ENCODE measurements at places on chromosomes 2 and 18.

GRCh38 chr2:221334481-221335218 lies 237.5 kb downstream of the EPHA4 start:
- no peak for DNase-seq

DNA sequence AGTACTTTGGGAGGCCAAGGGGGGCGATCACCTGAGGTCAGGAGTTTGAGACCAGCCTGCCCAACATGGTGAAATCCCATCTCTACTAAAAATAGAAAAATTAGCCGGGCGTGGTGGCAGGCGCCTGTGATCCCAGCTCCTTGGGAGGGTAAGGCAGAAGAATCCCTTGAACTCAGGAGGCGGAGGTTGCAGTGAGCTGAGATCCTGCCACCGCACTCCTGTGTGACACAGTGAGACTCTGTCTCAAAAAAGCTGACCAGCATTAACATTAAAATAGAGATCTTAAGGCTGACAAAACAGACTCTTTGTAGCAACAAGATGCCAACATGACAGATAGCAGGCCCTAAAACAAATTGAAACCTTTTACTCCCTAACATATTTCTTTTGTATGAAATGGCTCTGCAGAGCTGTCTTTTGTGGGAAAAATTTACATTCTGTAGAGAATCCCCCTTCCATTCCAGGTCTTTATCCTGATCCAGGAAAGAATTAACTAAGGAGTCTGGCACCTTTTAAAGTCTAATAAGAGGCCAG lies 213.9 kb downstream of the RAB3GAP1 start:
- DNase-seq, result no peak

GRCh38 chr2:98155716-98156115 lies 68.7 kb downstream of the VWA3B start:
- DNase-seq, result no peak

- no peak for DNase-seq
Observed at GRCh38 chr2:152375174-152375573, 40.2 kb downstream of the FMNL2 start.

DNA sequence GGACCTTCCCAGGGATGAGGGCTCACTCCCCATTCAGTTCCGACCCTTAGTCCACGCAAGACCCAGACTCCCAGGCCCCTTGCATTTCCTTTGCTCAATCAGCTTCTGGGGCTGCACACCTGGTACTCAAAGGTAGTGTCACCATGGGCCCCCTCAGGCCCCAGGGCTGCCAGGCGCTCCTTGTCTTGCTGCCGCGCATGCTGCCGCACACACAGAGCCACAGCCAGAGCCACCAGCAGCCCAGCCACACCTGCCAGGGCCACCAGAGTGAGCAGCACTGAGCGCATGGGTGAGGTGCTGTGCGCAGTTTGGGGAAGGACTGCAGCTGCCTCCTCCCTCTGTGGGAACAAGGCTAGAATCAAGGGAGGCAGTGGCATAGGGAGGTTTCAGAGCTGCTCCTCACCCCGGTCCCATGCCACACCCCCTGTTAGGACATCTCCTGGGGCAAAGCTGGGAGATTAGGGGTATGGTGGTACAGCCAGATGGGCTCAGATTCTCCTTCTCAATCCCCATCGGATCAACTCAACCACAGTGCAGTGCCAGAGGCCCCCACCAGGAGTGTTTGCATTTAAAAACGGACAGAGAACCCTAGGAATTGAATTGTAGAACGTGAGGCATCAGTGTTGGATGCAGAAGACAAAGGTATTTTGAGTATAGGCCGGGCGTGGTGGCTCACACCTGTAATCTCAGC lies 11.3 kb downstream of the PTPRN start:
- no peak for DNase-seq

GRCh38 chr2:236744281-236744705 lies 174.7 kb downstream of the ACKR3 start:
- peak; percentile 91 for DNase-seq

GRCh38 chr18:45761512-45762114 lies 37.6 kb downstream of the SLC14A1 start:
- no peak for DNase-seq

- DNase-seq, result no peak
Observed at GRCh38 chr2:236935631-236936445, 149.9 kb upstream of the COPS8 start.

DNA sequence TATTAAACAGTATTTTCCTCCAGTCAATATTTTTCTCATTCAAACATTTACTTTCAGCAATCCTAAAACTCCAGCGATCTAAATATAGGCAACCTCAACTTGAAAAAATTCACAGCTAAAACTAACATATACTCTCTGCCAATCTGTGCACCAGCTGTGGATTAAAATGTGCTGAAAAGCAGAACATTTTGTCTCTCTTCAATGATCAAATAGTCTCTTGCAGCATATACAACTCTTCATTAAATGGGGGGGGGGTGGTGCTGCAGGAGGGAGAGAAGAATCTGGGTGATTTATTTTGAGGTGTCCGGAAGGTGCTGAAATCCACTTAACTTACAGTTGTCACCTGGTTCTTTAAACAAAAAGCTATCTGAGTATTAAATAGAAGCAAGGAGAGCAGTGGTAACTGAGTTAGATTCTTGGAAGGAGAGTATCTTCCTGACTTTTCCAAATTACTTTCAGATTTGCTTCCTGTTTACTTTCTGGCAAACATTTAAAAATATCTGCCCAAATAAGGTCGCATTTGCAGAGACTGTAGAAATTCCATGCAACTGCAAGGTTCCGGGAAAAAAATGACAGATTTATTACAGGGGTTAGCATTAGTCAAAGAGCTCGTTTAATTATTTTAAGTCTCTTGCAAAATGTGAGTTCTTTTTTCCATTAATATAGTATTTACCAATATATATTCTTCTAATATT lies 904.7 kb upstream of the ACVR2A start:
- DNase-seq, result peak; percentile 55

- DNase-seq, result peak; percentile 63
Observed at GRCh38 chr2:25877431-25878360, 591 bp downstream of the ASXL2 start.

GRCh38 chr2:40043641-40044040 lies 264.6 kb upstream of the THUMPD2 start:
- DNase-seq, result no peak

DNA sequence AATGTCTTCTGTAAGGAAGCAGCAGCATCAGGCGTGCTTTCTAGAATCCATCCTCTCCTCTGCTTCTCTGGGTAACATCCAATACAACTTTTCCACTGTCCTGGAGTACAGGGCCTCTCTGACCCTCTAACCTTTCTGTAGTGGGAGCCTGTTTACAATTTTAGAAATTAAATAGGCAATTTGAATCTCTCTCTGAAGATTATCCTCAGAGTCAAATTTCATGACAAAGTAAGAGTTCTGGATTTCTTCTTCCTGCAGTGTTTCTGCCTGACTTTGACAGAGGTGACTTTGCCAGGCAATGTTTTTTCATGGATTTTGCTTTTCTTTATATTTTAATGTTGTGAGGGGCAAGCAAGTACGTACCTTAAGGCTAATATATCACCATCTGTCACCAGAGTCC lies 558.4 kb downstream of the PARD3B start:
- no peak for DNase-seq

DNA sequence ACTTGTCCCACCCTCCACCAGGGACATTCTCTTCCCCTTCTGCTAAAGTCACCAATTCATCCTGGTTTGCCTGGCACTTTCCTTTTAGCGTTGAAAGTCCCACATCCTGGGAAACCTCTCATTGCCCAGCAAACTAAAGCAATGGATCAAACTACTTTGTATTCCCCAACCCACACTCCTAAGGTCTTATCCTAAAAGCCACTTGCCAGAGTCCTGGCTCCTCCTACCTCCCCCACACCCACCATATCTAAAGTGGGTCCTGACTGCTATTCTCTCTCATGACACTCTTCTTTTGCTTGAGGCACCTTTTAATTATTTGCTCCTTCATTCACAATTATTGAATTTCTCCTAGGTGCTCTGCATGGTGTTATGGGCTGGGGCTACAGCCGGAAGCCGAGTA lies 40.6 kb downstream of the GKN2 start:
- DNase-seq, result no peak

DNA sequence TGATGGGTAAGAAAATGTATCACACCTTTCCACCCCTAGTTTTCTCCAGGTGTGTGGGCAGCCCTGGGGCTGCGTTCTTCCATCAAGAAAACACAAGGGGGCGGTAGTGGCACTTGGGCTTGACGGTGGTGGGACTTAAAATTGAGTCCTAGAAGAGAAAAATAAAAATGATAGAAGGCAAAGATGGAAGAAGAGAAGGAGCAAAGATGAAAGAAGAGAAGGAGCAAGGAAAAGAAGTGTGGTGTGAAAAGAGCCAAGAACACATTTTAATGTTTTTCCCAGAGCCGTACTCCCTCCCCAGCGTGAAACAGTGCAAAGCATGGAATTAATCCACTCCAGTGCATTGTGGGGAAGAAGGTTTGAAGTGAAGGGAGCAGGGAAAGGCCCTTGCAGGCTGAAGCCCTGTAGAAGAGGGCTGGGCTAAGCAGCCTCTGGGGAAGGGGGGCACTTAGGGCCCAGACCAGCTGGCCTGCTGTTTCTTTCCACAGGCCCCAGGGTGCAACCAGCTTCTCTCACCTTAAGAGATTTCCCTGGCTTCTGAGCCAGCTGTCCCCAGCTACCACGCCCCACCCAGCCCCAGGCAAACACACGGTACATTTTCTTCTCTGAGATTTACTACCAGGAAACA lies 256.8 kb downstream of the RNF152 start:
- peak; percentile 50 for DNase-seq

DNA sequence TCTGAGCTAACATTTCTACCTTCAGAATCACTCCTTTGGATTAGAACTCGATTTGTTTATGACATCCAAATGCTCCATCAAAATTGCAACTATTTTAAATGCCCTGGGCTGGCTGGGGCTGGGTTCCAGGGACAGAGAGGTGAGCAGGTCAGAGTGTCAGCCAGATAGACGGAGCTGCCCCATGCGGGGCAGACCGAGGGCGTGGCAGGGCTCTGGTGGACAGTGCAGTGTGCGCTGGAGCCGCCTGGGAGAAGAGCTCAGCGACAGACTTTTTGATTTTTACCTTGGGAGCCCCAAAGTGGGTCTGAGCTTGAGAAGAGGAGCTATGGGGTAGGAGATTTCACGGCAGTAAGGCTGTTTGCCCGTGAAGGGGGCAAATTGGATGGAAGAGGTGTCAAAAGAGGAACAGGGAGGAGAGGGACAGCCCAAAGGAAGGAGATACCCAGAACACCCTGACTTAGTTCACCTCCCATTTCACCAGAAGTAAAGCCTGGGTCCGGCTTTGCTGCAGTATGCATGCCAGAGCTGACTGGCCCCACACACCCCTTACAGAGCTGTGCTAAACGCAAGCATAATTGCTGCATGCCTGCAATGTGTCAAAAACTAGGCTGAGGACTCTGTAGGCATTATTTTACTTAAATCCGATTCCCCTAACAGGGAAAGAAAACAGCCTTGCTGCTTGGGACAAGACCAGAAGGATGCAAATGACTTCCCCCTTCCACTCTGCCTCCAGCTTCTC lies 33.7 kb downstream of the EN1 start:
- DNase-seq, result no peak

- DNase-seq, result peak; percentile 64
Observed at GRCh38 chr2:54606393-54606958, 117.0 kb upstream of the EML6 start.

- DNase-seq, result no peak
Observed at GRCh38 chr2:72182547-72182946, 34.9 kb upstream of the CYP26B1 start.

GRCh38 chr2:236582968-236583367 lies 13.3 kb downstream of the ACKR3 start:
- DNase-seq, result no peak

DNA sequence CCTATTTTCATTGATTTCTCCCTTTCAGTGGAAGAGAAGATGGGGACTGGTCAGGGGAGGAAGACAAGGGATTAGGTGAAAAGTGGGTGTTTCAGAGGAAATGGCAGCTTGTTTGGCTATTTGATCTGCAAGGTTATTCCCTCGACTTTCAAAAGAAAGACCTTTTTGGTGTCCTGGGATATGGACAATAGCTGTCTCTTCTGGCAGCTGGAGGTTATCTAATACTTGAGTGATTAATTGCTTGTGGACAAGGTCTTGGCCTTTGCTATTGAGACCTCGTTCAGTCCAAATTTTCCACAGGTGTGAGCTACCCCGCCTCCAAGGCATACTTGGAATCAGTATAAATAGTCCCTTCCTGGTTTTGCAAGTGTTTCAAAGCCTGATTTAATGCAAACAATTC lies 33.3 kb upstream of the TRAPPC8 start:
- no peak for DNase-seq

GRCh38 chr2:239644011-239644410 lies 243.2 kb upstream of the HDAC4 start:
- DNase-seq, result peak; percentile 42

DNA sequence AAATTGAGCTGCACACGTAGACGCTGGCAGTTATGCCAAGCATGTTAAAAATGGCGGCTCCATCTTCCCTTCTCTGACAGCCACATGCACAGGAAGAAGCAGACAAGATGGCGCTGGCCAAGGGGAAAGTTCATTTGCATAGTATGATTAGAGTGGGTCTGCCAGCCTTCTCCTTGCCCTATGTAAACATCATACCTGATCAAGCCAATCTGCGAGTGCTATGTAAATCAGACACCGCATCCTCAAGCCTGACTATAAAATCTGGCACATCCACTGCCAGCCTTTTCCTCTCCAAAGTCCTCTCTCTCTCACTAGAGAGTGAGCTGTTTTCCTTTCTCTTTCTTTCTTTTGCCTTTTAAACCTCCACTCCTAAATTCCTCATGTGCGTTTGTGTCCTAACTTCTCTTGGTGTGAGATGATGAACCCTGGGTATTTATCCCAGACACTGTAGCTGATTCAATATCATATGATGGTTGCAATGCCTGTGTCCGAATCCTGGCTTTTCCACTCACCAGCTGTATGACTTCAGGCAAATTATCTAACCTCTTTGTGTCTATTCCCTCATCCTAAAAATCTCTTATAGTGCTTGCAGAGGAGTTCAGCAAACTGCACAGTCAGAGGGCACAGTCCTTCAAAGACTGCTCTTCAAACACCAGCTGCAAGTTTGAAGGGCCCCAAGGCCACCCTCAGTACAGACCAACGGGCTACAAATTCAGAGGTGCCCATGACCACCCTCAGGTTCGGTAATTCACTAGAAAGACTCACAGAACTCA lies 39.3 kb upstream of the ITSN2 start:
- DNase-seq, result no peak

- DNase-seq, result no peak
Observed at GRCh38 chr2:214740867-214741395, 68.6 kb downstream of the BARD1 start.

DNA sequence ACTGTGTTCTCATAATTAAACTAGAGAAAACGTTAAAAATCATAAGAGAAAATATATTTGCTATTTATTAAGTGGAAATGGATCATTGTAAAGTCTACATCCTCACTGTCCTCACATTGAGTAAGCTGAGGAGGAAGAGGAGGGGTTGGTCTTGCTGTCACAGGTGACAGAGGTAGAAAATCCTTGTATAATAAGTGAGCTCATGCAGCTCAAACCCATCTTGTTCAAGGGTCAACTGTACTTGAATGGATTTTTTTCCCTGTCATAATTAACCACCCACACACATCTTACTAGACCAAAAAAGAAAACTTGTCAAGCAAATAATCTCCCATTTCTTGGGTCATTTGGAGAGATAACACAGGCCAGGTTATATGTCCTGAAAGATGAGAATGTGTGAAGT lies 231.2 kb downstream of the NEDD4L start:
- no peak for DNase-seq

Data from AG08395 (cell line).